ENCODE measurements at places on chromosomes 3 and 15.

DNA sequence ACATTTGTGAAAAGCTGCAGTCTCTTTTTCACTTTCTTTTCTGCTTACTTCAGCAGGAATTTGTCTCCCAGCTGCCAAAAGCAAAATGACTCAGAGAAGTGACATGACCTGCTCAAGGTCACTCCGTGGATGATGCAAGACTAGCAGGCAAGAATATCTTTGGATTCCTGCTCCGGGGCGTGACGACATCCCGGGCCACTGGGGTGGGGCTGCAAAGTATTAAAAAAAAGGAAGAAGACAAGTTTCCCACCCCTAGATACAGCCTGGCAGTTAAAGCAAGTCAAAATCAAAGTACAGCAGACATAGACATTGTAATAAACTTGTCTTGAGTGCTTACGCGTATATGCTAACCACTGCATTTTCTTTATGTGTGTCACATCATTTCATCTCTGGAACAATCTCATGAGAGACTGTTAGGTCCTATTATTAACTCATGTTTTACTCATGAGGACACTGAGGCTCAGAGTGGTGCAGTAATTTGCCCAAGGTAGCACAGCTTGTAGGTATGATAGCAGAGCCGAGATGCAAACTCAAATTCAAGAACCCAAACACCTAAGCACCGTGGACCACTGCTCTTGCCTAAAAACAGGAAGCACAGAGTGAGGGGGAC lies 485.2 kb upstream of the PROK2 start:
- no peak for DNase-seq

DNA sequence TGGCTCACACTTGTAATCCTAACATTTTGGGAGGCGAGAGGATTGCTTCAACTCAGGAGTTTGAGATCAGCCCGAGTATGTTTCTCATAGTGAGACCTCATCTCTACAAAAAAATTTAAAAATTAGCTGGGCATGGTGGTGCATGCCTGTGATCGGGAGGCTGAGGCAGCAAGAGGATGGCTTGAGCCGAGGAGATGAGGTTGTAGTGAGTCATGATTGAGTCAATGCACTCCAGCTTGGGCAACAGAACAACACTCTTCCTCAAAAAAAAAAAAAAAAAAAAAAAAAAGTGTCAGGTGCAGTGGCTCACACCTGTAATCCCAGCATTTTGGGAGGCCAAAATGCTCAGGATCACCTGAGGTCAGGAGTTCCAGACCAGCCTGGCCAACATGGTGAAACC lies 2.4 kb downstream of the RPL39L start:
- DNase-seq, result no peak

DNA sequence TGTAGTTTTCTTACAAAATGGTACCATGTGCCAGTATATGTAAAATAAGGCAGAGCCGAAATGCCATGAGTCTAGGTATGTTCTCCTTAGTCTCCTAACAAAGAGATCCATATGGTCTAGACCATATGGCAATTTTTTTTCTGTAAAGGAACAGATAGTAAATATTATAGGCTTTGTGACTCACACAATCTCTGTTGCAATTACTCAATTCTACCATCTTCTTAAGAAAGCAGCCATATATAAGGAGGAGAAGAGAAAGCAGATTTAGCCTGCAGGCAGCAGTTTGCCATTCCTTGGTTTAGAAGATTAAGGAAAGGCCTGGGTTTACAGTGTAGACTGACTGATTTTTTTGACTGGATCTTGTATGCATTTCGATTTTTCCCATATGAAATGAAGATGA lies 16.3 kb upstream of the BBX start:
- no peak for DNase-seq

DNA sequence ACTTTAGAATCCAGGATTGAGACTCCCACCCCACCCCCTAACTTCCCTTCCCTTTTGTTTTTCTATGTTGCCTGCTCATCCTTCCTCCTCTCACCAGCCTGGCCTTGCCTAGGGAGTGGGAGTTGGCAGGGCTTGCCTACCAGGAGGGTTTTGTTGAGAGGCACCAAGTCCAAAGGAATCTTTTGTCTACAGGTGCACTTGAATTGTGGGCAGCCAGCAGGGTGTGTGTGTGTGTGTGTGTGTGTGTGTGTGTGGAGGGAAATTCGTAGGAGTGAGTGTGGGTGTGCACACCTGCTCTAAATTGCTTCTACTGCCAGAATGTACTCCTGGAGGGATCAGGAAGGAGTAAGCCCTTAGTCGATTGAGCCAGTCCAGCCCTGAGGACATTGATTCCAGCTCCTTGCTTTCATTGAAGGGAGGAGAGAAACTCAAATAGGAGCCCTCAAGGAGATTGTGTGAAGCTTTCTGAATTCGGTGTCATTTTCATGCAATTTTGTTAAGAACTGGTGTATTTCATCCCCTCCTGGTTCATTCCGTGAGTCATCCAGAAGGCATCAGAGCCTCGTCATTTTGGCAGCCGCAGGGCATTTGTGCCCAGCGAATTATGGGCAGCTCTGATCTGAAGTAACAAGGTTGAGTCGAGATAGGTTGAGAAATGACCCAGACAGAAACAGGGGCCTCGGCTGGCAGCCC lies 112.1 kb downstream of the SLCO3A1 start:
- no peak for DNase-seq

GRCh38 chr15:70321172-70321819 lies 223.6 kb upstream of the TLE3 start:
- DNase-seq, result no peak

GRCh38 chr3:107328069-107328468 lies 49.2 kb upstream of the CCDC54 start:
- no peak for DNase-seq

DNA sequence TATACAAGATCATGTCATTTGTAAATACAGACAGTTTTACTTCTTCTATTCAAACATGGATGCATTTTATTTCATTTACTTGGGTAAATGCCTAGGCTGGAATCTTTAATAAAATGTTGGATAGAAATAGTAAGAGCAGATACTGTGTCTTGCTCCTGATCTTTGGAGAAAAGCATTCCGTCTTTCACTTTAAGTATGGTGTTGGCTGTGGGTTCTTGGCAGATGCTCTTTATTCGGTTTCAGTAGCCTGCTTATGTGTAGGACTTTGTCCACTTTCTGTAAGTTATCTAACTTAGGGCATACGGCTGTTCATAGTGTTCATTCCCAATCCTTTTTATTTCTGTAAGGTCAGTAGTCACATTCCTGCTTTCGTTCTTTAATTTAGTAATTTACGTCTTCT lies 303.0 kb downstream of the ADAMTS17 start:
- no peak for DNase-seq
